ENCODE measurements at places on chromosomes 11 and 22.
A peak's percentile ranks its signal among the peaks of the same experiment; 100 is the strongest.

GRCh38 chr11:10930972-10931760, 73.3 kb upstream of the ZBED5 start:
- peak; percentile 44 for DNase-seq

GRCh38 chr11:118622376-118623268, 15.2 kb downstream of the PHLDB1 start:
- peak; percentile 94 for DNase-seq

GRCh38 chr11:64539711-64540427, 51.2 kb upstream of the SLC22A12 start:
- no peak for DNase-seq

DNA sequence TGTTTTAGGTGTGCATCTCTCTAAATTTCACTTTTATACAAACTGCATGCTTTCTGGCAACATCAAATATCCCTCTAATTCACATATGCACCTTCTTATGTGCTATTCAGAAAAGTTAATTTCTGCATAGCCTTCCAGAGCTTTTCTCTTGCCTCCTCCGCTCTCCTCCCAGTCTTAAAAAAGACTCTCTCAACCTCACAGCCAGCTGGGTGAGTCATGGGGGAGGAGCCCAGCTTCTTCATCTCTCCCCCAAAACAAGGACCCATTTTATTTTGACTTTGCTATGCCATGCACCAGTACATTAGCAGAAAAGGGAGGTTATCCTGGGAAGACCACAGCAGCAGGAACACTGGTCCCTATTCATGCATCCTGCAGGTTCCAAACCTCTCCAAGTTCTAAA, 234.4 kb downstream of the KCNA4 start:
- no peak for DNase-seq

DNA sequence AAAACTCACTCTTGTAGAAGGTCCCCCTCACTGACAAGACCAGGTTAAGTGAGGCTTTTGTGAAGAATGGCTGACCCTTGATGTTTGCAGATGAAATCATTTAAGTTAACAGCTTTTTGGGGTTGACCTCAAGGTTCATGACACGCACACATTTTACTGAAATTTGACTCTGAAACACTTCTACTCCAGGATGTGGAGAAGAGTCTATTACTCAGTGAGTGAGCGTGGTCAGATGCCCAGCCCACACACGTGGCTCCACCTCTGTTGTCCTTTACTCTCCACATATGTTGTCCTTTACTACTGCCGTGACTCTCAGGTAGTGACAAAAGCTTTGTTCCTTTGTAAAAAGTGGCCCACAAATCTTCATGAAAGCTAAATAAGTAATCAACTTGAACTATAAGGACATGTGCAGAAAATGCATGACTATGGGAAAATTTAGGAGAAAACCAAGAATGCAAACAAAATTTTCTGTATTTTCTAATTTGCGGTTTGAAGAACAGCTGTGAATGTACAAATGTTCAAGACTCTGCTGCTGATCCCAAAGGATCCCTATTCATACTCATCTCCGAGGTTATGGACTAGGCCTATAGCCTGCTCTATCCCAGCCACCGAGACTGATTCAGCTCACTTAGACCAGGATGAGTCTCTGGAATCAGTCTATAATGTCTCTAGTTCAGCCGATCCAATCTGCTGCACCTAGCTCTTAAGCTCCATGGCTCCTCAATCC, 22.4 kb downstream of the XRRA1 start:
- no peak for DNase-seq

DNA sequence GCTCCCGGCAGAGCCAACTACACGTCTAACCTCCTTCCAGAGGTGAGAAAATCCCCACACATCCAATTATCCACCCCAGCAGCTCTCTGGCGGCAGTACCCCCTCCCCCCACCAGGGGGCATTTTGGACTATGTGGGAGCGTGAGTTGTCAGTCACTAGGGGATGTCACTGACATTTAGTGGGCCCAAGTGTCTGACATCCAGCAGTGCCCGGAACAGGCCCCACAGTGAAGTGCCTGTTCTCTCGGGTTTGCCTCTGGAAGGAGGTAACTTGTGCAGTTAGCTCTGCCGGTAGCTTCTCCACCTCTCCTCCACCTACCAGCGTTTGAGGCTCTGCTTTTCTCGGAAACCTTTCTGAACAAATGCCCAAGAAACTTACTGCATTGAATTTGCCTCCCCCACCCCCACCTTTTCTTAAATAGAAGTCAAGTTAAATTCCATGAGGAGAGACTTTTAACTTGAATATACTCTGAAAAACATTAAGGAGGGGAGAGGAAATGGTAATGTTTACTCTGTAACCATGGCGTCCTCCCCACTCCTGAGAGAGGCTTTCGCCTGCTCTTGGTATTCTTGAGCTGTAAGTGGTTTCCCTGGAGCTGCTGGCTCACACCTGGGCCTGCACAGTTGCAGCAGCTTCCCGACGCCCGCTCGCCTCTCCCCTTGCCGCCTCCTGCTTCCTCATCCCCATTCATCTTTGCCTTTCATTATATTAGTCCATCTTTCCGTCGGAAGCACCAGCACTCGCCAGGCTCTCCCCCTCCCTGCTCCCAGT, 112.8 kb downstream of the WNT7B start:
- DNase-seq, result peak; percentile 74

- DNase-seq, result no peak
Measured at GRCh38 chr11:65491163-65491465, 7.7 kb upstream of the MALAT1 start.

- DNase-seq, result no peak
Measured at GRCh38 chr22:43811777-43812148, 342 bp downstream of the EFCAB6 start.

GRCh38 chr11:124581817-124582216, 12.0 kb downstream of the OR8A1 start:
- DNase-seq, result no peak

GRCh38 chr22:19164425-19164824, 14.1 kb downstream of the SLC25A1 start:
- no peak for DNase-seq

DNA sequence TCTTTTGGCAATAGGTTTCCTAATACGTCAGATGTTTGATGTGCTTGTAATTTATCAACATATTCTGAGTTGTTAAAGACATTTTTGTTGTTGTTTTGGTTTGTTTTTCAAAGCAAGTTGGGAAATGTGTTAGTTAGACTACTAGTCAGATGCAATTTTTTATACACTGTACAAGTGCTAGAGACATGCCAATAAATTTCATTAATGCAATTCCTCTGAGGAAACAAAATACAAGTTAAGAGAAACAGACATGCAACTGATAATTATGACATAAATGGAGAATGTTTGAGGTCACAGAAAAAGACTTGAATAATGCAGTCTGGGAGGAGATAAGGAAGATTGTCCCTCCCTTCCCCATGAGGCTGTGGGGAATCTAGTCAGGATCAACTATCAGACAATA, 5.9 kb downstream of the OR51T1 start:
- no peak for DNase-seq
